CD4-positive, alpha-beta T cell treated with Interleukin-1 beta for 1 hour (primary cell): ENCODE measurements at places on chromosomes 13 and 19.

GRCh38 chr13:105552078-105552477 is 983.4 kb downstream of the EFNB2 start:
- no peak for DNase-seq

- DNase-seq = peak; percentile 36
Observed at GRCh38 chr19:19405971-19406877, 749 bp downstream of the GATAD2A start.

DNA sequence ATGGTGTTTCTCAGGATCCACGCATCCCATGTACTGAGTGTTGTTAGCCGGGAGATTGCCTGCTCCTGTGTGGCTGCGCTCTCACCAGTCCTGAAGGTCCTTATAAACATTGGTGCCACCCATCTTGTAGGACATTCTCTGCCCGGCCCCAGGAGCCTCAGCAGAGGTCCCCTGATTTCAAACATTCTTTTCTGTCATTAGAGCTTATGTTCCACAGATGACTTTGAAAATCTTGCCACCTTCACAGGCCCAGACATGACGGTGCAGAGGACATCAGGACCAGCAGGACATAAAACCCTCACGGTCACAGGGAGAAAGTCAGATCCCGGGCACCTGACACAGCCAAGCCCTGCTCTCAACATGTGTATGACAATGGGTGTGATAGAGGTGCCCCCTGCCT is 33.2 kb upstream of the PEPD start:
- DNase-seq = no peak

GRCh38 chr19:30159636-30160035 is 212.5 kb upstream of the ZNF536 start:
- no peak for DNase-seq

GRCh38 chr13:30819136-30819888 is 84.0 kb downstream of the ALOX5AP start:
- no peak for DNase-seq

- DNase-seq = no peak
Observed at GRCh38 chr13:32748305-32748704, 162.1 kb downstream of the PDS5B start.

GRCh38 chr13:112238436-112238995 is 137.6 kb upstream of the SPACA7 start:
- no peak for DNase-seq

DNA sequence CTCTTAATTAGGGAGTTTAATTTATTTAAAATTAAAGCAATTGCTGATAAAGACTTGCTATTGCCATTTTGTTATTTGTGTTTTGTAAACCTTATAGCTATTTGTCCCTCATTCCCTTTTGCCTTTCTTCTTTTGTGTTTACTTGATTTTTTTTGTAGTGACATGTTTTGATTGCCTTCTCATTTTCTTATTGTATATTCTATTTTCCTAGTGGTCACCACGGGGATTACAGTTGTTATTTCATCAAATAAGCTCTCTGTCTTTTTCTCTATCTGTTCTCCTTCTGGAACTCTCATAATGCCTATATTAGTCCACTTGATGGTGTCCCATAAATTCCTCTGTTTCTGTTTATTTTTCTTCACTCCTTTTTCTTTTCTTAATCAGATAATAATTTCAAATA is 64.4 kb upstream of the FRY start:
- DNase-seq = no peak
